ENCODE measurements at places on chromosomes 5 and 9. TPM values are rescaled to one million over a fixed set of nuclear protein-coding genes. Genes with fewer than 3 reads are reported as not detected.

DNA sequence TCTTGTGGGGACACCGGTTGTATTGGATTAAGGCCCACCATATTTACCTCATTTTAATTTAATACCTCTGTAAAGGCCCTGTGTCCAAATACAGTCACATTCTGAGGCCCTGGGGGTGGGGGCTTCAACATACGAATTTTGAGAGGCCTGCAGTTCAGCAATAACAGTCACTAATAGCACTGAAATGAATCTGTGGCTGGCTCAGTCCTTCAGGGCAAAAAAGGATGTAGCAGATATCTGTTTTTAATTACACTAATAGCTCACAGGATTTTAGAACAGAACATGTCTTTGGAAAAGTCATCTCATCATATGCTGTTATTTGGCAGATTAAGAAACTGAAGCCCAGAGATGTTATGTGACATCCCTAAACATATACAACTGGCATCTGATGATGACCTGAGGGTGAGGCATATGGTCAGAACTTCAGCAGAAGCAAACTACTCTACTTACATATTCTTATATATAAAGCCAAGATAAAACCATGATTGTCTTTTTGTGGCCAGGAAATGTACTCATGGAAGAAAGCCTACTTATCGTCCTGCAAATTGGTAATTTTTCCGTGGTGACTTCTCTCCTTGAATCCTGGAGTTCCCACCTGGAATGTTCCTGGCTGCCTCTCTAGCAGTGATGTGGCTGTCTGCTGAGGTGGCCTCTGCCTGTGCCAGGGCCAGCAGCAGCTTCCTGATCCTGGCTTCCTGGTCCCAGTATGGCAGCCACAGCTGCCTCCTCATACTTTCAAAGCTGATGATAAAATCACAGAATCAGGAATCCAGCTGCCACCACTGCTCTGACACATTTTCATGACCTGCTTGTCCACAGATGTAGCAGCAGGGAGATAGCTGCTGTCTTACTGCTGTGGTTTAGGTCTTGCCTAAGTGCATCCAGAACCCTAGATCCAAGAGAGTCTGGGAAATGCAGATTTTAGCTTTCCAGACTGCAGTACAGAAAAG lies 72.1 kb upstream of the ANKRD55 start:
- H3K4me1 ChIP-seq, result no peaks in the 10 kb centered on the region
- H3K27me3 ChIP-seq, result no peaks in the 10 kb centered on the region
- DNase-seq, result no peak
- H3K4me3 ChIP-seq, result no peak overlapping the region

GRCh38 chr5:151555760-151556576 lies 35.2 kb downstream of the FAT2 start:
- H3K27ac ChIP-seq, result no peak overlapping the region
- H3K36me3 ChIP-seq, result no peaks in the 10 kb centered on the region
- H3K27me3 ChIP-seq, result no peaks in the 10 kb centered on the region
- no peak for DNase-seq

Gene RANBP6
- 17.6 TPM for total RNA-seq

- no peak overlapping the region for H3K27ac ChIP-seq
- peaks cover 6% of the 10 kb centered on the region for H3K4me1 ChIP-seq
- DNase-seq, result no peak
- no peaks in the 10 kb centered on the region for H3K27me3 ChIP-seq
- no peak overlapping the region for H3K4me3 ChIP-seq
Measured at GRCh38 chr9:96460882-96461281, 10.9 kb downstream of the HABP4 start.

DNA sequence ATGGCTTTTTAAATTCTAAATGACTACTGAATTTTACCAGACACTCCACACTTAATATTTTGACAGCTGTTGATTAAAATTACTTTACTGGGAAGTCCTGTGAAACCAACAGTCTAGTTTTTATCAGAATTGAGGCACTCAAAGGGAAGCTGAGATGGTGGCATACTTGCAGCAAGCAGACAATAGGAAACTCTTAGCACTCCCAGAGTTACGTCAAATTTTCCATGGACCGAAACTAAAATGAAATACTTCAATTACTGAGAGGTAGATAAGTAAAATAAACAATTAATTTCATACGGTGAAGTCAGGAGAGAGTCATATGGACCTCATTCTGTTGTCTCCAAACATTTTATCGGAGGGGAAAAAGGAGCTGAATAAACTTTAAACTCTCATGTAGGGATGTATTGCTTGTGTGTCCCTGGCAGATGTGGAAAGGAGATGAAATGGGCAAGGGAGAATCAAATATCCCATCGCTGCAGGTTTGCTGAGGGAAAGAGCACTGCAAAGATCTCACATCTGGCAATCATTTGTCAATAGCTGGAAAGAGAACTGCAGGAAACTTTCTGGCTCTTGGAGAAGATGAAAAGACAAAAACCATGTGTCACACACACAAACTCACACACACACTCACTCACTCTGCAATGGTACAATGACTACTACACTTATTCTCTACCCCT lies 189.4 kb downstream of the BNC2 start:
- no peak for DNase-seq
- no peak overlapping the region for H3K4me3 ChIP-seq
- H3K4me1 ChIP-seq, result no peaks in the 10 kb centered on the region
- no peaks in the 10 kb centered on the region for H3K36me3 ChIP-seq
- no peak overlapping the region for H3K27ac ChIP-seq

Data from right atrium auricular region (tissue), 2 donors.